ENCODE measurements at places on chromosomes 5 and 9.

- ATAC-seq, result no peak
Observed at GRCh38 chr5:77449981-77450380, 42.1 kb downstream of the WDR41 start.

DNA sequence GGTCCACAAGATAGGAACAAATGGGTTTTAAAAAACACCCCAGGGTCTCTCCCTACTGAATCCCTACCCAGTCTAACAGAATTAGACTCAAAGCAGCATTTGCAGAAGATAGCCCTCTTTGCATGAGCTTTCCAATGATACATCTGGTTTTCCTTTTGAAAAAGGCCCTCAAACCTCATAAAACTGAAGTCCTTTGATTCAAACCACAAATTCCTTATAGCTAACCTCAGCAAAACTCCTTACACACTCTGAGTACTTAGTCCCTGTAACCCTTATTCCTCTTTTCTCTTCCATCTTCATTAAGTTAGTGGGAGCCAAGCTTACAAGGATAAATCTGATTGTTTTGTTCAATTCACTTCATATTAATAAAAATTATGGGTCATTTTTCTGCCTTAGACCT lies 90.5 kb upstream of the TNC start:
- peak; percentile 73 for ATAC-seq

DNA sequence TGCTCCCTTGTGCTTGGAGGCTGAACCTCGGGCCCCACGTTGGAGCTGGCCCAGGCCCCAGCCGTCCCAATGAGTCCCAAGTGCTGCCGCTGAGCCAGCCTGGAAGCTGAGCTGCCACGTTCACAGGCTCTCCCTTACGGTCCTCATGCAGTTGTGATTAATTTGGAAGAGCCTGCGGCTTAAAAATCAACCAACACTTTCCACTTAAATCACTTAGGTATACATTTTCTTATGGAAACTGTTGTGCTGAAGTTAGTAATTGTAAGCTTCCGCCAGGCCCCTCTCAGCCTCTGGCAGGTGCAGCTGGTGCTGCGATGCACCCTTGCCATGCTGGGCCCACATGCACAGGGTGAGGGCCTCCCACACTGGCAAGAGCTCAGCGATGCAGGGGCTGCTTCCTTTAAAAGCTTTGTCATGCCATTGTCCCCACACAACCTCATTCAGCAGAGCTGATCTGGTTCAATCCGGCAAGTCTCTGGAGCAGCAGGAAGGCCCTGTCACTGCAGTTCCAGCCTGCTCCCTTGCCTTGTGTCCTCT lies 61.0 kb downstream of the IPPK start:
- peak; percentile 38 for ATAC-seq

GRCh38 chr5:65808818-65809217 lies 86.8 kb downstream of the NLN start:
- peak; percentile 28 for ATAC-seq

GRCh38 chr5:10489810-10490426 lies 48.2 kb downstream of the ROPN1L start:
- ATAC-seq, result no peak

DNA sequence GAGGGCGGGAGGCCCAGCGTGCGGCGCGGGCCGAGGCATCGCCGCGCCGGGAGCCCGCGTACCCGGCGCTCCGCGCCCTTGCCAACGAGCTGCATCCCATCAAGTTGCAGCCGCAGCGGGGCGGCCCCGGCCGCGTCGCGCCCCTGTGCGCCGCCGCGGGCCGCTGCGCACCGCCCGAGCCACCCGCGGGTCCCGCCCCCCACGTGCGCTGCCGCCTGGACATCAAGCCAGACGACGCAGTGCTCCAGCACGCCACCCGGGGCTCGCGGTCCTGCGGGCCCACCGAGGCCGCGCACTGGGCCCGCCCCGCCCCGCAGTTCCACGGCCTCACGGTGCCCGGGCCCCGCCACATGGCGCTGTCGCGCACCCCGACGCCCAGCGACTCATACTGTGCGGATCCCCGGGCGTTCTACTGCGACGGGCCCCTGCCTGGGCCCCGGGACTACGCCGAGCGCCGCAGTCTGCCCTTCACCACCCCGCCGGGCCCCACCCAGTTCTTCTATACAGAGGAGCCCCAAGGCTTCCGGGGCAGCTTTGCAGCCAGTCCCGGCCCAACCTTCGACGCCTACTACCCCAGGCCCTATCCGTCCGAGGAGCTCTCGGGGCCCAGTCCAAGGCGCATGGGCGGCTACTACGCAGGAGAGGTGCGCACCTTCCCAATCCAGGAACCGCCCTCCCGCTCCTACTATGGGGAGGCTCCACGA lies 2.6 kb downstream of the AJM1 start:
- no peak for ATAC-seq

DNA sequence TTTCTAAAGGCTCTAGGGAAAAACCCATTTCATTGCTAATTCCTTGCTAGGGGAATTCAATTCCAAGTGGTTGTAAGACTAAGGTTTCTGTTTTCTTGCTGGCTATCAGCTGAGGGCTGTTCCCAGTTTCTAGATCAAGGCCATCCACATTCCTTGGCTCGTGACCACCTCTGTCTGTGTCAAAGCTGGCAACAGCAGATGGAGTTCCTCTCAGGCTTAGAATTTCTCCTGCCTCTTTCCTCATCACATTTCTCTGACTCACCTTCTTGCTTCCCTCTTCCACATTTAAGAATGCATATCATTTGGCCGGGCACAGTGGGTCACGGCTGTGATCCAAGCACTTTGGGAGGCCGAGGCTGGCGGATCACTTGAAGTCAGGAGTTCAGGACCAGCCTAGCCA lies 19.0 kb downstream of the DAB2IP start:
- no peak for ATAC-seq

GRCh38 chr5:118098716-118099115 lies 889.6 kb downstream of the DTWD2 start:
- no peak for ATAC-seq

DNA sequence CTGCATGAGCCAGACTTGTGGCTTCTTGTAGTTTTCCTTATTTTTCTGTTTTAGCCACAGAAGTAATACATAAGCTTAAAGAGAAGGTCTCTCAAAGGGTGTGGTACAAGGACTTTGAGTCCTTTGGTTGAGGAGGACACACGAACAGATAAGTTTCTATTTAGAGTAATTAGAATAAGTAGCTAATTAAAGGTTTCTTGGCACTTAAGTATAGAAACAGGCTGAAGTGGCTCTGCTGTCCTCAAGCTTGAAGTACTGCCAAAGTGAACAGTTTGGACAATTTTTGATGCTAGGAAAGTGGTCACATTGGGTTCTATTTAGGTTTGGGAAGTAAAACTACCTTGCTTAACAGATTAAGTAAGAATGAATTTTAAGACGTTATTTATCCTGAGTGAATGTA lies 278.3 kb upstream of the MPDZ start:
- ATAC-seq, result no peak

DNA sequence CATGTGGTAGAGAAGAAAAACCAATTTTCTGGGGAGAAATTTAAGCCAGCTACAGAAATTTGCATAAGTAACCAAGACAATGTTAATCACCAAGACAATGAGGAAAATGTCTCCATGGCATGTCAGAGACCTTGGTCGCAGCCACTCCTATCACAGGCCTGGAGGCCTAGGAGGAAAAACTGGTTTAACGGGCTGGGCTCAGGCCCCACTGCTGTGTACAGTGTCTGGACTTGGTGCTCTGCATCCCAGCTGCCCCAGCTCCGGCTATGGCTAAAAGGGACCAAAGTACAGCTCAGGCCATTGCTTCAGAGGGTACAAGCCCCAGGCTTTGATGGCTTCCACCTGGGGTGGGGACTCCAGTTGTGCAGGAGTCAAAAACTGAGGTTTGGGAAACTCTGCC lies 1075.1 kb upstream of the CDH18 start:
- no peak for ATAC-seq

DNA sequence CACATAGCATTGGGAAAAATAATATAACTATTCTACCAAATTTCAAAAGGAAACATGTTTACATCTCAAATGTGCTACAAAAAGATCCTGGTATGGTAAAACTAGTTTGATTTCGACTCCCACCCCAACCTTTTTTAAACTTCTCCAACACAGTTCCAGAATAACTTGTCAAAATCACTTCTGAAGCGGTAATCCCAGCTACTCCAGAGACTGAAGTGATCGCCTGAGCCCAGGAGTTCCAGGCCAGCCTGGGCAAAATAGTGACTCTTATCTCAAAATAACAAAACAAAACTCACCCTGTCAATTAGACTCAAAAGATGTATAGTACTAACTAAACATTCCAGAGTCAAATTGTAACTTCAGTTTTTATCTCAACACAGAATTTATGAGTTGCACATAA lies 71.3 kb upstream of the RNF38 start:
- no peak for ATAC-seq

DNA sequence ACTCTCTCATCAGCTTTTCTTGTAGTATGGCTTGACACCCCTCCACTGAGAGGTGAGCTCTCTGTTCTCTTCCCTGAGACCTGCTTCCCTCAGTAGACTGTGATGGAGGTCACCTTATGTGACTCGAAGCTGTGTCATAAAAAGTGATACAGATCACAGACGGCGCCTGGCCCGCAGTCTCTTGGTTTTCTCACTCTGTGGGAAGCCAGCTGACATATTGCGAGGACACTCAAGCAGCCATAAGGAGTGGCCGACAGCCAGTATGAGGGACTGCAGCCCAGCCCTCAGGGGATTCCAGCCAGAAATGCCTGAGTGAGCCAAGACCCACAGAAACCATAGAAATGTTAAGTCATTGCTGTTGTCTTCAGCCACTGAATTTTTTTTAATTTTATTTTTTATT lies 38.0 kb downstream of the GADD45G start:
- ATAC-seq, result no peak

- no peak for ATAC-seq
Observed at GRCh38 chr5:80793354-80793753, 138.6 kb upstream of the DHFR start.

GRCh38 chr5:123134653-123135181 lies 45.7 kb downstream of the PRDM6 start:
- ATAC-seq, result peak; percentile 54

DNA sequence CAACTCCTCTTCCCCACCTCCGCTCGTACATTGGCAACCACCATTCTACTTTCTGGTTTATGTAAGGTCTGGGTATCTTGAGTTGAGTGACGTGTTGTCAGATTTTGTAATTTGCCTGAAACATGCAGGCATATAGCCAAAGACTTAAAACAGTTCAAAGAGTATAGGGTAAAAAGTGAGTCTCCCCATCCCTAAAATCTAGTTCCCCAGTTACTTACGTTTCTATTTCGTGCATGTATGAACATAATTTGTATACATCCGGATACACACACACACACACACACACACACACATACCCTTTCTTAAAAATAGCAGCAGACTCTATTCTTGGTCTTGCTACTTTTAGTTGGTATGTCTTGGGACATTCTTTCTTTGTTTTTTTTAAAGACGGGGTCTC lies 915 bp downstream of the HSDL2 start:
- ATAC-seq, result no peak

DNA sequence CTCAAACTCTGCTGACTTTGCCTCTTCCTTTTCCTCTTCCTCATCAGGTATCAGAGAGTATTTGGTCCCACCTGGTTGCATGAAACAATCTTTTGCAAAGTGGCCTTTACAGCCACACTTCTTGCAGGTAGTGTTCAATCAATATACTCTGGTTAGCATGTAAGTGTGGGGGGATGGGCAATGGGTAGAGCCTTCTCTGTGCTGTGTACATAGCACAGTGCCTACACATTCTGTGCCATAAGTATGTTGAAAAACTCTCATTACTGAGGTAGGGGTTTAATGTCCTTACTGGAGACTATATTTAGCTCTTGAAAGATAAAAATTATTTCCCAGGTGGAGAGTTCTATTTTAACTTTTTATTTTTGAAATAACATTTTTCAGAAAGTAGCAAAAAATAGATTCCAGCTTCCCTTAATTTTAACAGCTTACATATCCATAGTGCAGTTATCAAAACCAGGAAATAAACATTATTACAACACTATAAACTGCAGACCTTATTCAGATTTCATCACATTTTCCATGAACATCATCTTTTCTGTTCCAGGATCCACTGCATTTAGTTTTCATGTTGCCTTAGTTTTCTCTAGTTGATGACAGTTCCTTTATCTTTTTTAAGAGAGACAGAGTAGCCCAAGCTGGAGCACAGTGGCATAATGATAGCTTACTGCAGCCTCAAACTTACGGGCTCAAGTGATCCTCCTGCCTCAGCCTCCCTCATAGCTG lies 15.1 kb downstream of the TTC1 start:
- ATAC-seq, result no peak

DNA sequence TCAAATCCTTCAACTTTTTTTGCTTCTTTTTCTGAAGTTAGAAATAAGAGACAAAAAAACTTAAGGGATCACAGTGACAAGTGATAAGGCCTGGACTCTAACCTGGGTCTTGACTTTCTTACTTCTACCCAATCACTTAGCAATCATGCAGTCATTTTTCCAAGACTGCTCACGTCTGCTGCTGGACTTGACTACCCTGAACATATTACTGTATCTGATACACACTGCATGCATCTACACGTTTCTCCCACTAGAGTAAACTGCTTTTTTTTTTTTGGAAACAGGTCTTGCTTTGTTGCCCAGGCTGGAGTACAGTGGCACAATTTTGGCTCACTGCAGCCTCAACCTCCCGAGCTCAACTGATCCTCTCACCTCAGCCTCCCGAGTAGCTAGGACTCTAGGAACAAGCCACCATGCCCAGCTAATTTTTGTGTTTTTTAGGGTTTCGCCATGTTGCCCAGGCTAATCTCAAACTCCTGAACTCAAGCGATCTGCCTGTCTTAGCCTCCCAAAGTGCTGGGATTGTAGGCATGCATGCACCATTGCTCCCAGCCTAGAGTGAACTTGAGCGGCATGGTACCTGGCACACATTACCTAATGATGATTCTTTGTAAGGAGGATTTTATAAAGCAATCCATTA lies 7.4 kb downstream of the PLIN2 start:
- ATAC-seq, result no peak
